ENCODE measurements at places on chromosomes 16 and 17. TPM values are rescaled to one million over a fixed set of nuclear protein-coding genes. Genes with fewer than 3 reads are reported as not detected.

ACLY gene
- 309 TPM for total RNA-seq

SARM1 gene
- total RNA-seq, result 4.4 TPM

EIF3CL gene
- total RNA-seq, result 131 TPM

TP53TG3 gene
- not detected for total RNA-seq

ALOX15 gene
- total RNA-seq, result not detected

CARD14 gene
- not detected for total RNA-seq

CYB5D1 gene
- total RNA-seq, result 10.1 TPM

RAB37 gene
- 0.13 TPM for total RNA-seq

NT5M gene
- 0.53 TPM for total RNA-seq

ITGB3 gene
- total RNA-seq, result 86.4 TPM

MT4 gene
- total RNA-seq, result not detected

NHLRC4 gene
- 1.1 TPM for total RNA-seq

DPEP3 gene
- total RNA-seq, result not detected

AXIN1 gene
- total RNA-seq, result 20.8 TPM

PLCD3 gene
- 27.7 TPM for total RNA-seq

GAS2L2 gene
- not detected for total RNA-seq
